ENCODE measurements at places on chromosomes 1 and 21.

DNA sequence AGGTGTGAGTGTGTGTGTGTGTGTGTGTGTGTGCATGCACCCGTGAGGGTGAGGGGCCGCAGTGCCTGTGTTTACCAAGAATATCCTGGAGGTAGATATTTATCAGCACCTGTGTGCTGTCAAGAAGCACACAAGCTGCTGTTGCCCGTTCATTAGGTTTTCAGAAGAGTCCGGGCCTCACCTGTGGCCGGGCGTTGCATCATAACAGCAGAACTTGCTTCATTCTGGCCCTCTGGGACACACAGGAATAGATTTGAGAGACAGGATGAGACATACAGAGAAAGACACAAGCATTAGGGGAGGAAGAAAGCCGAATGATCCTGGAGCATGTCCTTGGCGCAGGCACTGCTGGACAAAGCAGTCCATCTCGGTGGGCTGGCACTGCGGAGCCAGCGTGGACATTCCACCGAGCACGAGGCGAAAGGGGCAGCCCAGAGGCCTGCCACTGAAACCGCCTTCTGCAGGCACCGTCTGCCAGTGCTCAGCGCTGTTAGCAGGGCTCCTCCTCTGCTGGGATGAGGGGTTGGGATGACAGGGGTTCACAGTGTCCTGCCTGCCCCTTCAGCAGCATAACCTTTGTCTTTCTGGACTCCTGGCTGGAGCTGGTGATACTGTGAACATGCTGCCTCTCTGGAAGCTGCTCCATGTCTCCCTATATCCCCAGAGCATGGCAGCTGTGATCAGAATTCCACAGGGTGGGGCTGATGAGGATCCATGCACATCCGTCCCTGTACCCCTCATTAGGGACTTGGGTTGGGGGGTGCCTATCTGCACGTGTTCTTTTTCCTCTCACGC, 81.1 kb downstream of the PEX14 start:
- DNase-seq: no peak

DNA sequence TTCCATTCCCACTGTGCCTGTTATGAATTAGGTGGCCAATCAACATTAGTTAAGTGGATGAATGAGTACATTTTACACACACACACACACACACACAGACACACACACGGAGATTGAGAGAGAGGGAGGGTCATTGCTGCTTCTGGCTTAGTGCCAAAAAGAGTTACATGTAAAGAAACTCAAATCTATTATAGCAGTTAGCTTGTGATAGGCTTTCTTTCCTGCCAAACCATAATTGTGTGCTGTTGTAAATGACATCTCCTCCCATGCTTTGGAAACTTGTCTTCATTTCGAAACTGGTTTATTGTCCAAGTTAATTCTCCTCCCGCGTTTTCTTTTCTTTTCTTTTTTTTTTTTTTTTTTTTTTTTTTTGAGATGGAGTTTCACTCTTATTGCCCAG, 1.4 kb upstream of the MT1HL1 start:
- DNase-seq: no peak

- DNase-seq: no peak
These were observed 270.3 kb downstream of the SDCCAG8 start for GRCh38 chr1:243526180-243526579.

- peak; percentile 51 for DNase-seq
These were observed 390.4 kb downstream of the TGFB2 start for GRCh38 chr1:218735436-218736032.

- DNase-seq: no peak
These were observed 62.1 kb downstream of the CNIH3 start for GRCh38 chr1:224678168-224678567.

- DNase-seq: peak; percentile 63
These were observed 126.7 kb downstream of the EIF4G3 start for GRCh38 chr1:21050031-21050430.

- no peak for DNase-seq
These were observed 13.3 kb upstream of the TTF2 start for GRCh38 chr1:117046781-117047180.

DNA sequence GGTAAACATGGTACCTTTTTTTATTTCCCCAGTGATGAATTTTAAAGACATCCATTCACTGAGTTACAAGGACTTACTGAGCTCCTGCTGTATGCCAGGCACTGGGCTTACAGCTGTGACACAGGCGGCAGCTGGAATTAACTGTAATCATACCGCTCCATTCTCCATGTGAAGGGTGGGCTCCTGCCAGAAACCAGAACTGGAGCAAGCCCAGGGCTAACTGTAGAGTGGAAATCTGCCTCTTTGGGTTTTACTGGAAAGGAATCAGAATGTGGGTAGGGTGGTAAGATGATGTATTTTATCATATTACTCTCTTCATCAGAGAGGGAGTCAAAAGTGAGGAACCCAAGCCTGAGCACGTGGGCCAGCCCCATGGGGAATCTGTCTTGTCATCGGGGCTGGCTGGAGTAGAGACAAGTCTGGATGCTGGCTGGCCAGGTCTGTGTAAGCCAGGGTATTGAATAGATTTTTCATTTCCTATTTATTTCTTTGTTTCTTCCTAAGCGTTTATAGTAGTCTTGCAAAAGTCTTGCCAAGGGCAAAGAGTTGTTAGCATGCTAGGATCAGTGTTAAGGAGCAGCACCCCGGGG, 21.5 kb downstream of the FGGY start:
- DNase-seq: no peak

DNA sequence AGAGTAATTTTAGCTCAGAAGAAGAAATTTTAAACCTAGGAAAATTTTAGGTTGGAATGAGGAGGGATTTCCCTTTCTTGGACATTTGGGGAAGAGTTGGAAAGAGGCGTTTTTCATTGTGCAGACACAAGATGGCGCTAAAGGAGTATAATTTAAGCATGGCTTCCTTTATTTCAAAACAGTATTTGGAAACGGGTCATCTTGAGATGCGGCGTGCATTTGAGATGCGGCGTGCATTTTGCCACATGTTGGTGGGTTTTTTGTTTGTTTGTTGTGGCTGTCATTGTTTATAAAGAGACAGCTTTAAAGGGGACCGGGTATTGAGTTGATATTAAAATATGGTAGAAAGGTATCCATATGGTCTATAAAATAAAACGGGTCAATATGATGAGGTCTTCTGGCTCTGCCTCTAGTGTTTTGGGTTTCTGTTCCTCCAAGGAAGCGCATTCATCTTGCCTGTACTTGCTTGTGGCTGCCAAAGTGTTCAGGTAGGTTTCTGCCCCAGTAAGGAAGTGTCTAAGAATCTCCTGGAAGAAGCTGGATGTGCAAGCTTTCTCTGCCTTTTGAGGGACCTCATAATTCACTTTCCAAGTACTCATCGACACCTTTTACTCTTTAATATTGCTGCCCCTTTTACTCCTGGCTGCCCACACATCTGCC, 210.3 kb downstream of the SLC35F3 start:
- DNase-seq: peak; percentile 42

DNA sequence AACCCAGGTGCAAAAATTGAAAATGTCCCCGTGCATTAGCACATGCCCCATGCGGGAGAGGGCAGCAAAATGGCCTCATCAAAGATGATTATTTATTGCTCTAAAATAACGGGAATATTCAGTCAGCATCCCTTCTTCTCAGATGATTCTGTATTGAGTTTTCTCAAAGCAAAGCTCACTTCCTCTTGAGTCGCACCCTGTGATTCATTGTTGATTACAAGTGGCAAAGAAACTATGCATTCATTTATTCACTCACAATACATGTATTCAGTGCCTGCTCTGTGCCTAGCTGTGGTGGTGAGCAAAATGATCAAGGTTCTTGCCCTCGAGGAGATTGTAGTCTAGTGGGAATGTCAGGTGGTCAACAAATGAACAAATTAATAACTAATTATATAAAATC, 226.0 kb upstream of the KAZN start:
- no peak for DNase-seq

DNA sequence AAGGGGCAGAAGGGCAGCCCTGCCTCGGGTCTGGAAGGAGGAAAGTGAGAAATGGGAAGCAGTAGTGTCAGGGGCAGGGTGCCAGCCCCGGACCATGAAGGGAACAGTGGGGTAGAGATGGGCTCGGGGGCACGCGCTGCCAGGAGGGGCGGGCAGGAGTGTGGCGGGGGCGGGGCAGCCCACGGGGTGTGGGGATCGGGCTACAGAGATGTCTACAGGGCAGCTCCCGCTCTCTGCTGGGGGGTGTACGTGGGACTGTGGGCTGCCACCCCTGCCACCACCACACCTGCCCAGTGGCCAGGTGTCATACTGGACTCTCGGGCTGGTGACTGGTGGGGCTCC, 7.4 kb downstream of the ARHGEF16 start:
- no peak for DNase-seq

GRCh38 chr1:214027498-214027897, 39.7 kb downstream of the PROX1 start:
- no peak for DNase-seq

DNA sequence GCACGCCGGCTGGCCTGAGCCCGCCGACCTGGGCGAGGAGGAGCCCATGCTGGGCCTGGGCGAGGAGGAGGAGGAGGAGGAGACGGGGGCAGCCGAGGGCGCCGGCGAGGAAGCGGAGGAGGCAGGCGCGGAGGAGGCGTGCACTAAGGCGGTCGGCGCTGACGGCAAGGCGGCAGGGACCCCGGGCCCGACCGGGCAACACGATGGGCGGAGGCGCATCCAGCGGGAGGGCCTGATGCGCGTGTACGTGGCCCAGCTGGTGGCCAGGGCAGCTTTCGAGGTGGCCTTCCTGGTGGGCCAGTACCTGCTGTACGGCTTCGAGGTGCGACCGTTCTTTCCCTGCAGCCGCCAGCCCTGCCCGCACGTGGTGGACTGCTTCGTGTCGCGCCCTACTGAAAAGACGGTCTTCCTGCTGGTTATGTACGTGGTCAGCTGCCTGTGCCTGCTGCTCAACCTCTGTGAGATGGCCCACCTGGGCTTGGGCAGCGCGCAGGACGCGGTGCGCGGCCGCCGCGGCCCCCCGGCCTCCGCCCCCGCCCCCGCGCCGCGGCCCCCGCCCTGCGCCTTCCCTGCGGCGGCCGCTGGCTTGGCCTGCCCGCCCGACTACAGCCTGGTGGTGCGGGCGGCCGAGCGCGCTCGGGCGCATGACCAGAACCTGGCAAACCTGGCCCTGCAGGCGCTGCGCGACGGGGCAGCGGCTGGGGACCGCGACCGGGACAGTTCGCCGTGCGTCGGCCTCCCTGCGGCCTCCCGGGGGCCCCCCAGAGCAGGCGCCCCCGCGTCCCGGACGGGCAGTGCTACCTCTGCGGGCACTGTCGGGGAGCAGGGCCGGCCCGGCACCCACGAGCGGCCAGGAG, 7.2 kb upstream of the IBA57 start:
- DNase-seq: no peak

DNA sequence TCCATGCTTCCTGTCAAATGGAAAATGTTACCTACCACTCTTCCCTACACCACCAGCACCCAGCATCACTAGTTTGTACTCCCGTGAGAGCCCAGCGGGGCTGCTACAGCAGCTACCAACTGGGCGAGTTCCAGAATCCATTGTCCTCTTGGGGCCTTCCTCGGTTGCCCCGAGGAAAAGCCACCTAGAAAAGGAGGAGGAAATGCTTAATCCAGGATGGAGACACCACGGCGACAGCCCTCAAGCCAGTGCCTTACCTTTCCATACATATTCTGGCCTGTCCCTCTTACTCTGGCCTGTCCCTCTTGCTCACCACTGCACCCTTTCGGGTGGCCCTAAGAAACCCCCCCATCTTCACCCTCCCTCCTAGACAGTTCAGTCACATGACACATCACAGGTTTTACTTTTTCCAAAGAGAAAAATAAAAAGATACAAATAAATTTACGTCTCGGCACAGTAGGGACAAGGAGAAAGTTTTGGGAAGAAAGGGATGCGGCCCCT, 478 bp downstream of the RIT1 start:
- no peak for DNase-seq

GRCh38 chr1:34896612-34897011, 32.8 kb downstream of the DLGAP3 start:
- DNase-seq: no peak

- no peak for DNase-seq
These were observed 28.2 kb upstream of the DNAH14 start for GRCh38 chr1:224901087-224901810.

DNA sequence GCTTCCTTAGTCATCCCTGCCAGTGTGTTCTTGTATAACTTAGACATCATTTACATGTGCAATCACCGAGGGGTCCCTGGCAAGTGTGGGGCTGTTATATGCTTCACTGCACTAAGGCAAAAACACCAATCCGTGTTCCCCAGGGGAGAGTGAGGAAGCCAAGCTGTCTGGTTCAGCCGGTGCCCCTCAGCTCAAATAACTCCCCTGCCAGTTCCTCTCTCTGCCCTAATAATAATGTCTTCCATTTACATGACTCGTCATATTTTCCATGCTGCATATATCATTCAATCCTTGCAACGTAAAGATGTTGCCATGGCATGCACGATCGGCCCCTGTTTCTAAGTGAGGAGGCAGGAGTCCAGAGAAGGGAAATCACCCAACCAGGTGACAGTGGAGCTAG, 24.4 kb upstream of the NDC1 start:
- no peak for DNase-seq

DNA sequence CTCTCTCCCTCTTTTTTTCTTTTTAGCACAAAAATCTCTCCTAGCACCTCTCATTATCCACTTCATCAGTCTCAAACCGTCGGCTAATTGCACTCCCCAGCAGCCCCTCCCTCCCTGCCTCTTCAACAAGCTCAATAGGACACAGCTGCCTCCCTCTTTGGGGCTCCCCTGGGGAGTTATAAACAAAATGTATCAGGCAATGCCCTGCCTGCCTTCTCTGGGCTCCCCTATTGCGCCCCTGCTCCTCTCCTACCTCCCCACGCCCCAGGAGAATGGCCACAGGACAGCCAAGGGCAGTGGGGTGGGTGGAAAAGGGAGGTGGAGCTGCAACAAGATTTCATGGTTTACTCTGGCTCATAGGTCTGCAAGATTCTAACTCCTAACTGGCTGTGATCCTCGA, 147.1 kb upstream of the GRIK3 start:
- DNase-seq: no peak

GRCh38 chr1:12001249-12001917, 17.9 kb upstream of the MIIP start:
- peak; percentile 69 for DNase-seq

GRCh38 chr1:201568859-201569294, 29.9 kb downstream of the NAV1 start:
- no peak for DNase-seq

GRCh38 chr1:22117851-22118250, 25.0 kb downstream of the WNT4 start:
- DNase-seq: peak; percentile 6

- DNase-seq: no peak
These were observed 70.0 kb upstream of the TNFSF4 start for GRCh38 chr1:173276922-173277800.
